ENCODE measurements at places on chromosomes 11 and 22. TPM values are rescaled to one million over a fixed set of nuclear protein-coding genes. Genes with fewer than 3 reads are reported as not detected.

Gene SLC22A6
- total RNA-seq = not detected

DNA sequence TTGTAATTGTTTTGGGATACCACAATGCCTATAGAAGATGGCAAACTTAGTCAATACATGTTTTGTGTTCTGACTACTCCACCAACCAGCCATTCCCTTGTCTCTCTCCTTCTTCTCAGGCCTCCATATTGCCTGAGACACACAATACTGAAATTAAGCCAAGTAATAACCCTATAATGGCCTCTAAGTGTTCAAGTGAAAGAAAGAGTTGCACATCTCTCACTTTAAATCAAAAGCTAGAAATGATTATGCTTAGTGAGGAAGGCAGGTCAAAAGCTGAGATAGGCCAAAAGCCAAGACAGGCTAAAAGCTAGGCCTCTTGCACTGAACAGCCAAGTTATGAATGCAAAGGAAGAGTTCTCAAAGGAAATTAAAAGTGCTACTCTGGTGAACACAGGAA lies 318.7 kb downstream of the TTC28 start:
- no peaks in the 10 kb centered on the region for H3K4me1 ChIP-seq
- no peaks in the 10 kb centered on the region for H3K36me3 ChIP-seq
- H3K4me3 ChIP-seq = no peak overlapping the region

Gene OR2AT4
- not detected for total RNA-seq

DNA sequence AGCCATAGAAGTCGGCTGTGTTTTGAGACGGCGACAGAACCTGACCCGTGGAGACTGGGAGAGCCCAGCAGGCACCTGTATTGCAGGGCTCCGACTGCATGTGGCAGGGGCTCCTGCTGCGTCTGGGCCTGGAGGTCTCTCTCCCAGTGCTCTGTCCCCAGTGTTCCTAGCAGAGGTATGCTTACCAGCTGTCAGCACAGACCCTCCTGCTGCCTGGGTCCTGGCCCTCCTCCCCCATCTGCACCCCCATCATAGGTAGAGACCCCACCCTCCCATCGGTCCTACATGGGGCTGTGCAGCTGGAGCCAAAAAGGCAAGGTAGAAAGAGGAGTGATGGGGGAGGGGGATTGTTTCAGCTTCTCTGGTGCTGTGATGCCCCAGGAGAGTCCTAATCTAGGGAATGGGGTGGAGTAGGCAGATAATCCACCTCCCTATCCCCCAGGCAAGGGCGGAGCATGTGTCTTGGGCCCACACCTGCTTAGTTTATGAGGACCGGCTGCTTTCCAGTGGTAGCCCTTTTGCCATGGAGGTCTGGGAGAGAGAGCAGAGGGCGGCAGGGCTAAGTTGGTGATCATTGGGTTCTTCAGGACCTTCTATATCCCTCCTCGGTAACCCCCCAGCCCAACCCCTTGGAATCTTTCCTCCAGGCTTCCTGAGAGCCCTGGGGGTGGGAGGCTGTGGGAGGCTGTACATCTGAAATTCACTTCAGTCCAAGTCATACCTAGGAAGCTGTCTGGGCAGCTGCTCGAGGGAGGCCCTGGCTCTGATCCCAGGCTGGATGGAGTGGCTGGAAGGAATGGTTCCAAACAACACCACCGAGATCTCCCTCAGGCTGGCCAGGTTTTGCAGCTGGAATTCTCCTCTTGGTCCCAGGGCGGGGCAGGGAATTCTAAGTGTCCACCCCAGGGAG lies 5.3 kb downstream of the SLC7A4 start:
- no peaks in the 10 kb centered on the region for H3K36me3 ChIP-seq
- no peak overlapping the region for H3K27ac ChIP-seq
- peaks cover 8% of the 10 kb centered on the region for H3K4me1 ChIP-seq
- H3K4me3 ChIP-seq = no peak overlapping the region
- peak; percentile 96 for DNase-seq

Gene WBP2NL
- total RNA-seq = 0.72 TPM

- H3K36me3 ChIP-seq = no peaks in the 10 kb centered on the region
- no peak overlapping the region for H3K4me3 ChIP-seq
- no peaks in the 10 kb centered on the region for H3K4me1 ChIP-seq
- peaks cover 1% of the 10 kb centered on the region for H3K27me3 ChIP-seq
- H3K27ac ChIP-seq = no peak overlapping the region
Measured at GRCh38 chr11:19474211-19474610, 233.5 kb upstream of the E2F8 start.

DNA sequence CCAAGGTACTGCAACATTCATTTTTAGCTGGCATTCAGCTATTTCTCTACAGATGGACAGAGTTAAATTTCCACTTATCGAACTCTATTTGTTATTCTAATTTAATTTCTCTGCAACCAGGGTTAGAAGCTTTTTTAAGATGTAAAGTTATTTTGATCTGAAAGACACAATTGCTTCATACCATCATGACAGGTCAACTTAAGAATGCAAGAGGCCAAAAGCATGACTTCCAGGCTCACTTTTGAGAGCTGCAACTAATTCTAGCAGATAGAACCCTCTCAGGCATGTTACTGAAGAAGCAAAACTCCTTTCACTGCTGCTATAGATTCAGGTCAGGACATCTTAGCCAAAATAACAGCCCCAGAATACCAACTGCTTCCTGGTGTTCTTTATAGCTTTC lies 86.5 kb upstream of the GALNT18 start:
- no peaks in the 10 kb centered on the region for H3K36me3 ChIP-seq
- H3K27ac ChIP-seq = no peak overlapping the region
- H3K27me3 ChIP-seq = peaks cover 4% of the 10 kb centered on the region
- DNase-seq = peak; percentile 1
- no peaks in the 10 kb centered on the region for H3K4me1 ChIP-seq

GRCh38 chr11:85930879-85931366 lies 75.7 kb downstream of the CCDC83 start:
- H3K27ac ChIP-seq = no peak overlapping the region
- no peaks in the 10 kb centered on the region for H3K4me1 ChIP-seq
- no peaks in the 10 kb centered on the region for H3K27me3 ChIP-seq
- no peak overlapping the region for H3K4me3 ChIP-seq

Gene SERPING1
- total RNA-seq = 47.7 TPM

Gene KCTD17
- total RNA-seq = 25.0 TPM
